ENCODE measurements at places on chromosomes 5 and 9. TPM values are rescaled to one million over a fixed set of nuclear protein-coding genes. Genes with fewer than 3 reads are reported as not detected.

The IL33 gene
- total RNA-seq = not detected

- no peak for DNase-seq
- no peak overlapping the region for H3K4me3 ChIP-seq
- H3K27me3 ChIP-seq = no peaks in the 10 kb centered on the region
- H3K36me3 ChIP-seq = peaks cover 5% of the 10 kb centered on the region
These were observed 12.4 kb downstream of the KCNV2 start for GRCh38 chr9:2729721-2730120.

The LCP2 gene
- not detected for total RNA-seq

DNA sequence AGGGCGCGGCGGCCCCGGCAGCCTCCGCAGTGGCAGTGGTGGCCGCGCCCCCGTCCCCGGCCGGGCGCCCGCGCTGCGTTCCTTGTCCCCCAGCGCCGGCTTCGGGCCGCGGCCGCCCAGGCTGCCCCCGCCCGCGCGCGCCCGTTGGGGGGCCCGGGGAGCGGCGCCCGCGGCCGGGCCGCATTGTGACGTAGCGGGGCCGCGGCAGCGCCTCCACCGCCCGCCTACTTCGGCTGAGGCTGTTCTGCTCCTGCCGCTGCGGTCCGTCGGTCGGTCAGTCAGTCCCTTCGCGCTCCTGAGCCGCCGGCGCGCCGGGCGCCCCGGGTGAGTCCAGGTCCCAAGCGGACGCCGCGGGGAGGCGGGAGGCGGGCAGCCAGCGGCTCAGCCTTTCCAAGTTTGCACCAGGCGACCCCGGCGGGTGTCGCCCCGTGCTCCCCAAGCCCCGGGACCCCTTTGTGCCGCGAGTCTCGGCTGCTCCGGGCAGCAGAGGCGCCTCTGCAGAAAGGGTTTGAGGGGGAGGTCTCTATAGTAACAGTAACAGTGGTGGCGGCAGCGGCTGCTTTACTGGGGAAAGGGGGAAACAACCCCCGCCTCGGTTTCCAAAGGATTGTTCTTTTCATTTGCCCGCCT, at the start of gene SNCAIP:
SNCAIP (plus strand) TSS at position 277 of the 630 bp plus-strand sequence. CDS start 78,898 bp downstream, outside the sequence.
- peaks cover 47% of the 10 kb centered on the region for H3K27me3 ChIP-seq
- peak within 1 kb of the TSS; percentile 95 for H3K27ac ChIP-seq
- peak within 1 kb of the TSS; percentile 100 for H3K4me3 ChIP-seq
- peaks cover 22% of the 10 kb centered on the region for H3K4me1 ChIP-seq
- DNase-seq = peak; percentile 47

The MARCOL gene
- not detected for total RNA-seq

- H3K27ac ChIP-seq = no peak overlapping the region
- H3K36me3 ChIP-seq = no peaks in the 10 kb centered on the region
- no peak for DNase-seq
- no peaks in the 10 kb centered on the region for H3K4me1 ChIP-seq
- no peak overlapping the region for H3K4me3 ChIP-seq
- H3K27me3 ChIP-seq = peaks cover 4% of the 10 kb centered on the region
These were observed 221.0 kb downstream of the ADCY2 start for GRCh38 chr5:7616897-7617296.

The NEUROG1 gene
- total RNA-seq = 7.3 TPM

GRCh38 chr5:91263898-91264297, 119.2 kb downstream of the ARRDC3 start:
- H3K4me1 ChIP-seq = peaks cover 1% of the 10 kb centered on the region
- DNase-seq = no peak
- H3K36me3 ChIP-seq = no peaks in the 10 kb centered on the region

The LRRC19 gene
- not detected for total RNA-seq

GRCh38 chr9:90900130-90900529, 98.5 kb downstream of the SYK start:
- peaks cover 3% of the 10 kb centered on the region for H3K36me3 ChIP-seq
- no peaks in the 10 kb centered on the region for H3K4me1 ChIP-seq
- H3K4me3 ChIP-seq = no peak overlapping the region
- DNase-seq = no peak
- H3K27me3 ChIP-seq = no peaks in the 10 kb centered on the region
- H3K27ac ChIP-seq = no peak overlapping the region

The CDH18 gene
- 2.2 TPM for total RNA-seq

DNA sequence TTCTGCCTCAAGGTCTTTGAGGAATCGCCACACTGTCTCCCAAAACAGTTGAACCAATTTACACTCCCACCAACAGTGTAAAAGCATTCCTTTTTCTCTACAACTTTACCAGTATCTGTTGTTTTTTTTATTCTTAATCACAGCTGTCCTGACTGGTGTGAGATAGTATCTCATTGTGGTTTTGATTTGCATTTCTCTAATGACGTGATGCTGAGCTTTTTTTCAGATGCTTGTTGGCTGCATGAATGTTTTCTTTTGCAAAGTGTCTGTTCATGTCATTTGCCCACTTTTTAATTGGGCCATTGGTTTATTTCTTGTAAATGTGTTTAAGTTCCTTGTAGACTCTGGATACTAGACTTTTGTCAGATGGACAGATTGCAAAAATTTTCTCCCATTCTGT, 400.0 kb downstream of the DEPDC1B start:
- H3K4me3 ChIP-seq = no peak overlapping the region
- DNase-seq = no peak
- peaks cover 17% of the 10 kb centered on the region for H3K4me1 ChIP-seq
- no peaks in the 10 kb centered on the region for H3K27me3 ChIP-seq

DNA sequence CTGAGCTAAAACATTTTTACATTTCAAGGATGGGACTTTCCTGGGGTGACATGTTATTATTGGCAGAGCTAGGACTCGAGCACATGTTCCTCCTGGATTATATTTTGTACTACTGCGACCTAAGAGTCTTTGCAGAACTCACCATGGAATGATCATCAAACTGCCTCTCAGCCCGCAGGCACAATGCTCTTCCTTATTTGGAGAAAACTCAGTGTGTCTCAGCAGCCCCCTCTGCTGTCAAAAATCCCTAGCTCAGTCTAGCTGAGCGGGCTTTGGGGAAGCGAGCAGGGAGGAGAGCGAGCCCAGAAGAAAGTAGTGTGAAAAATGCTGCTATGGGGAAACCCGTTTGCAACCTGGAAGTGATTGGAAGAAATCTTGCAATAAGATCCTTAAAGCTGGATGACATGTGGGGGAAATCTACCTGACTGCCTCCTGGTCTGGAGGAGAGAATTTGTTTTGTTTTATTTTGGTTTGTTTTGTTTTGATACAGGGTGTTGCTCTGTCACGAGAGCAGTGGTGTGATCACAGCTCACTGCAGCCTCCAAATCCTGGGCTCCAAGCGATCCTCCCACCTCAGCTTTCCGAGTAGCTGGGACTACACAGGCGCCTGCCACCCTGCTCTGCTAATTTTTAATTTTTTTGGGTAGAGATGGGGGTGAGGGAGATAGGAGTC, 89.9 kb upstream of the CLINT1 start:
- H3K36me3 ChIP-seq = no peaks in the 10 kb centered on the region
- H3K27me3 ChIP-seq = peaks cover 33% of the 10 kb centered on the region
- H3K27ac ChIP-seq = peak overlapping the region; percentile 3
- peaks cover 6% of the 10 kb centered on the region for H3K4me1 ChIP-seq
- H3K4me3 ChIP-seq = peak overlapping the region; percentile 18
- peak; percentile 90 for DNase-seq

GRCh38 chr9:4997631-4998030, 12.6 kb downstream of the JAK2 start:
- DNase-seq = no peak
- peaks cover 11% of the 10 kb centered on the region for H3K36me3 ChIP-seq
- no peaks in the 10 kb centered on the region for H3K4me1 ChIP-seq
- no peak overlapping the region for H3K27ac ChIP-seq
- no peak overlapping the region for H3K4me3 ChIP-seq

GRCh38 chr5:169606279-169606678, 22.7 kb downstream of the SPDL1 start:
- H3K36me3 ChIP-seq = peaks cover 20% of the 10 kb centered on the region
- peaks cover 4% of the 10 kb centered on the region for H3K27me3 ChIP-seq
- H3K4me3 ChIP-seq = no peak overlapping the region
- H3K4me1 ChIP-seq = no peaks in the 10 kb centered on the region
